ENCODE measurements at places on chromosomes 12 and 14. TPM values are rescaled to one million over a fixed set of nuclear protein-coding genes. Genes with fewer than 3 reads are reported as not detected.

PLEKHG7 gene
- 0.52 TPM for total RNA-seq

LRP1-AS gene
- total RNA-seq = 1.0 TPM

IAPP gene
- total RNA-seq = not detected

SIX4 gene
- total RNA-seq = 11.0 TPM

PARP2 gene
- total RNA-seq = 8.4 TPM

UBC gene
- total RNA-seq = 1,198 TPM

SERPINA1 gene
- 3.7 TPM for total RNA-seq

HHIPL1 gene
- 2.6 TPM for total RNA-seq

RASAL1 gene
- not detected for total RNA-seq

All from skeletal muscle tissue (tissue), 5 donors.